CD4-positive, alpha-beta T cell treated with Interferon alpha-2 for 1 hour (primary cell): ENCODE measurements at places on chromosomes 12 and 14.

DNA sequence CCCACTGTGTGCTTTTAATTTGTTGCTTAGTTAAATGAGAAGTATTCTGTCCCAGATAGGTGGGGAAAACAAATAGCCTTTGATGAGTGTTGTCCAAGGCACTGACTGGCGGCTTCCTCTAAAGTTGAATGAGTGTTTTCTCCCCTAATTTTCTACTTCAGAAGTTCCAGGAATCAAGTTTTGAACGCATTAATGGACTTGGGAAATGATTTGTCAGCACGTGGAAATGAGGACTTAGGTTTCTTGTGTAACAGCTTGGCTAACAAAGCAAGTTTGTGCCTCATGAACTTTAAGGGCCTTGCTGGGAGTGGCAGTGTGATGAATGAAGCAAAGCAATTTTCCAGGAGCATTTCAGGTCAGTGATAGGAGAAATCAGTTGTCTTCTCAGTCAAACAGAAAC is 56.9 kb downstream of the LIN52 start:
- DNase-seq: no peak

DNA sequence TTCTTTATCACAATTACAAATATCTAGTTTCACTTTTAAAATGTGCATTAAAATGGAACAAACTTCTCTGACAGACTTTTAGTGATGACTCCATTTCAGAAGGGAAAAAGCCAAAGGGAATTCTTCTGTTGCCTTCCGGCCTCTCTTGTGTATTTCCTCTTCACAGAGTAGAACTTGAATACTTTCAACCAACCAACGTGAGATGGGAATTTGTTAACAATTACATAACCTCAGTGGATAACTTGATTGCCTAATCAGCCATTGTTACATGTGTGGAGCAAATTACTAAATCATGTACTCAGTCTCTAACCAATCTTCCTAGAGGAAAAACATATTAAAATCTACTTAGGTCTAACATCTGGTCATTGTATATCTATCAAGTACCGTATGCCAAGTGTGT is 291.1 kb downstream of the SYT1 start:
- DNase-seq: no peak

- DNase-seq: no peak
These were observed 102.8 kb downstream of the ZNF664 start for GRCh38 chr12:124075841-124076240.

DNA sequence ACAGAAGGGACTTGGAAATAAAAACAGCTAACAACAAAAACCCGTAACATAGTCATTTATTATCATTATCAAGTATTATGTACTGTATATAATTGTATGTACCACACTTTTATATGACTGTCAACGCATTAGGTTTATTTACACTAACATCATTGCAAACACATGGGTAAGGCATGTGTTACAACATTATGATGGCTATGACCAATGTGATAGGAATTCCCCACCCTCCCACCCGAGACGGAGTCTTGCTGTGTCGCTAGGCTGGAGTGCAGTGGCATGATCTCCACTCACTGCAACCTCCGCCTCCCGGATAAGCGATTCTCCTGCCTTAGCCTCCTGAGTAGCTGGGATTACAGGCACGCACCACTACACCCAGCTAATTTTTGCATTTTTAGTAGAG is 82.6 kb downstream of the ERC1 start:
- DNase-seq: no peak

DNA sequence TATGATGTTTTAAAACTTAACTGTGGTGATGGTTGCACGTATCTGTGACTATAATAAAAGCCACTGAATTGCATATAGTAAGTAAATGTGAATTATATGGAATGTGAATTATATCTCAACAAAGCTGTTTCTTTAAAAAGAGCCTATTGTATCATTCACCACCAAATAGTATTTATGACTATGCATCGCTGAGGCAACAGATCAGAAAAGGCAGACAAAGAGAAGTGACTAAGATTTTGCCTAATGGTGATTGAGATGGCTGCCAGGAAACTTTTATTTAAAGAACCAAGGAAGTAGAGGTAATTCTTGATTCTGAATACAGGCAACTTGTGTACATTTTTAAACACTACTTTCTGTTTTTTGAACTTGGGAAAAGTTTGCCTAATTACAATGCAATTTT is 31.7 kb downstream of the DHRS7 start:
- no peak for DNase-seq

DNA sequence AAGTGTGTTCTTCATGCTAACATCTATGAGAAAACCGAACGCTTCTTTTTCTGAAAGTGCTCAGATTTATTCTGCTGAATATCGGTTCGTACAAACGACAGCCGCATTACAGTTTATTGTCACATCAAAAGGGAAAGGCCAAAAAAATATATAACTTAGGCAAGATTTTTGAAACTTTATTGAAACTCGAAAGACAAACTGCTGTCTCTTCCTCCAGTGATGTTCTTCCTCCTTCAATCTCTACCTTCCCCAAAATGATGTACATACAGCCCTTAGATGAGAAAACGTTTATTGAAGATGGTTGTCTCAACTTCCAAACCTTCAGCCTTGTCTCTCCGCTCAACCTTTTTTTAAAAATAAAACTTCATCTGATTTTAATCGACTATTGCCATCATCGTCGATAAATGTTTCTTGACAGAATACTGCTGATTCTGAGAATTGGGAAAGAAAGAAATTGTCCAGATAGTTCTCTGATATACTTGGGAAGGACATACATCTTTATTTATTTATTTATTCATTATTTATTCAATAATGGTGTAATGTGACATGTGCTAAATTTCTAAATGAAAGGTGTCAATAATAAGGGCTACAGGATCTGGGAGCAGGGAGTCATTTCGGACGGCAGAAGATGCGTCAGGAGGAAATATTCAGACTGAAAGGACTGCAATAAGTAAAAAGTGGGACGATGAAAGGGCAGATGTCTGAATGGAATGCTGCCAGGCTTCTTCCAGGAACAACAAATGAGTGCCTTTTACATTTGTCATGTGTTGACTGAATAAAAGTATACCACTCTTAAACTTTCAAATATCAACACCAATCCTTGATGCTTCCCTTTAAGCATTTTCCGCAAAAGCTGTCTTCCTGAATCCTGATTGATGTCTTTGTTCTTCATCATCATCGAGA is 817 bp upstream of the MDM1 start:
- no peak for DNase-seq

DNA sequence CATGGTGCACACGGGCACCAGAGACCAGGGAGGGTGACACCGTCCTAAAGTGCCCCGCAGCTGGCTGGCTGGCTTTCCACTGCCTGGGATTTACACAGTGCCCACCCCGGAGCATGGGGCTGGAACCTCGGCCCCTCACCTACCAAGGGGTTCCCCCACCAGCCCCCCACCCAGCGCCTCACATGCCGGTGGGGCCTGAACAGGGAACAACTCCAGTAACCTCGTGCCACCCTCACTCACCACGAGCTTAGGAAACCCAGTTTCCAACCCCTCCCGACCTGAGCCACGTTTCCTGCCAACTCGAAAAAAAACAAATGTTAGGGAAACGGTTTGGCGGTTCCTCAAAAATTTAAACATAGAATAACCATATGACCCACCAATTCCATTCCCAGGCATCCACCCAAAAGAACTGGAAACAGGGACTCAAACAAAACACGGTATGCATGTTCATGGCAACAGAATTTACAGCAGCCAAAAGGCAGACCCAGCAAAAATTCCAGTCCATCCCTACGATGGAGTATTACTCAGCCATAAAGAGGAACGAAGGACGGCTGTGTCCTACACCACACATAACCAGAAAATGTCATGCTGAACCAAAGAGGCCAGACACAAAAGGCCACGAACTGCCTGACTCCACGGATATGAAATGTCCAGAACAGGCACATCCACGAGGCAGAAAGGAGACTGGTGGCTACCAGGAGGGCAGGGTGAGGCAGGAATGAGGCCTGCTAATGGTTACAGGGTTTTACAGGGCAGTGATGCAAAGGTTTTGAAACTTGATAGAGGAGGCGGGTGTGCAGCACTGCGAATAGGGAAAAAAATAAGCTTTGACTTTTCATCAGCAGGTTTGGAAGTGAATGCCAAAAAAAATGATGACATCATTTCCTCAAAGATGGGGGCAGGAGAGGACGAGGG is 68.9 kb downstream of the NCOR2 start:
- no peak for DNase-seq
